ENCODE measurements at places on chromosomes 2 and 18.

DNA sequence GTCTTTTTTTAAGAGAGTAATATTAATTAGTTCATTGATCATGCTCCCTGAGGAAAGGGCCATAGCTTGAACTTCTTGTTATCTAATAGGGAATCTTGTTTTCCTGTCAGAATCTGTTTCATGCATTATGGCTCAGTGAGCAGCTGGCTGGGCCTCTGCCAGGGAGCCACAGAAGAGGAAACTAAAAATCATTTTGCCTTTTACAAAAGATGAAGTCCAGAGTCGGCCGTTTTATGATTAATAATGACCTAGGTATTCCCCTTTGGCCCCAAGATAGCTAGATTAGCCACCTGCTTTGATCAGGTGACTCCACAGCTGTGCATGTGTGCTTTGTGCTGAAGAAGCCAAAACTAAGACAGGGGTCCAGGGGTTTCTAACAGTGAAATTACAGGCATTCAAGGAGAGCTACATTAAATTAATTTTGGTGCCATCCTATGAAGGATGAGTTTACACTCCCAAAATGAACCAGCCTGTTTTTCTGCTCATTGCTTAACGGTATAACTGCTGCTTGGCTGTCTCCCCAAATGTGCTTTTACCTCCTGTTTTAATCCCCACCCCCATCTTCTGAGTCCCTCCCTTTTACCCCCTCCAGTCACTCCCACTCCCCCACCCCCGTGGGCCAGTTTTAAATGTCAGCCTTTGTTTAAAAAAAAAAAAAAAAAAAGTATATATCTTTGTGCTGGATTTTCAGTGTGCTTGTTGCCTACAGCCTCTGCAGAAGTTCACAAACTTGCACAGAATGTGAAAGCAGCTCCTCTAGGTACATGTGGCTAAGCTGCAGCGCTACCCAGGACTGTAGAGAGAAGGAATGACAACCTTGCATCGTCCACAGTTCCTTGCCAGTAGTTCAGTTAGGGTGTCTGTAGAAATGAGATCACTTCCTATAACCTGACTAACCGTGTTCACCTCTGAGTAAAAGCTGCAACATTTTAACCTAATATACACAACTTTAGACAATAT is 93.1 kb downstream of the CABLES1 start:
- no peak for DNase-seq

DNA sequence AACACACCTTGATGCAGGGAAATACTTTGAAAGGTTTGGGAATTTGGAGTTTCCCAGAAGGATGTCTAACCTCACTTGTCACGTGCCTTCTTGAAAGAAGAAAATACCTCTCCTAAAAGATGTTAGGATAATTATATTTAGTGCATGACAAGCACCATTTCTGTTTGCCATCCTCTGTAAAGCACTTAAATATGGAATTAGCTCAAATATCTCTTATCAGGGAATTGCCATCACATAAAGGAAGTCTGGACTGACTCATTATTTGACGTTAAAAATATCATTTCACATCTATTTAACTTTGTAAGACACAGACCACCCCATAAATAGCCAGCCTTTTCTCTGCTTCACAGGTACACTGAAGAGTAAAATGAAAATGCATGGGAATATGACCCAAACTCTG is 140.1 kb downstream of the STK39 start:
- DNase-seq: no peak

DNA sequence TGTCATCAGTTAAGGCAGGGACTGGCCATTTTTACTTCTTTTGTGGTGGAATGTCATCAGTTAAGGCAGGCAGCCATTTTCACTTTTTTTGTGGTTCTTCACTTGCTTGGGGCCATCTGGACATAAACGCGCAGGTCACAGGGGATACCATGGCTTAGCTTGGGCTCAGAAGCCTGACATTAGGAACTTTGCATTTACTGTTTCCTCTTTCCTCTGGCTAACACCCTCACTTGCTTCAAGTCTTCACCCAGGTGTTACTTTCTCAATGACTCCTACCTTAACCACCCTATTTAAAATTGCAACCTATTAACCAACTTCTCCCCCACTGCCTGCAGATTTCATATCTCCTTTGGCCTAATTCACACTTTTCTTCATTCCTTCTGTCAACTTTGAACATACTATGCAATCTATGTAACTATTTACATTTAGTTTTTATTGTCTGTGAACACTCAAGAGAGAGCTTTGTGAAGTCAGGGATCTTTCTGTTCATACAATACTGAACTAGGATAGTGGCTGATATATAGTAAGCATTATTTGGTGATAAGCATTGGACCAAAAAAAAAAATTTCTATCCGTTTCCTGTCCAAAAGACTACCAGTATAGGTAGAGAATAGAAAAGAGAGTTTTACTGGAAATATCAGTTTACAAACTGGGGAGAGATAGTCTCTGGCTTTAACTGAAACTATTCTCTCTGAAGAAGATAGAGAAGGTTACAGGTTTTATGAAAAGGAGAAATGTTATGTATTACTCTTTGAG is 600.1 kb upstream of the ZNF804A start:
- DNase-seq: no peak

- DNase-seq: peak; percentile 40
Measured at GRCh38 chr18:12236934-12237832, 17.0 kb upstream of the CIDEA start.

Measured in foreskin melanocyte (primary cell).